ENCODE measurements at places on chromosomes 2 and 18.
A peak's percentile ranks its signal among the peaks of the same experiment; 100 is the strongest.

GRCh38 chr2:53234548-53234903, 533.1 kb upstream of the CHAC2 start:
- no peak for DNase-seq

DNA sequence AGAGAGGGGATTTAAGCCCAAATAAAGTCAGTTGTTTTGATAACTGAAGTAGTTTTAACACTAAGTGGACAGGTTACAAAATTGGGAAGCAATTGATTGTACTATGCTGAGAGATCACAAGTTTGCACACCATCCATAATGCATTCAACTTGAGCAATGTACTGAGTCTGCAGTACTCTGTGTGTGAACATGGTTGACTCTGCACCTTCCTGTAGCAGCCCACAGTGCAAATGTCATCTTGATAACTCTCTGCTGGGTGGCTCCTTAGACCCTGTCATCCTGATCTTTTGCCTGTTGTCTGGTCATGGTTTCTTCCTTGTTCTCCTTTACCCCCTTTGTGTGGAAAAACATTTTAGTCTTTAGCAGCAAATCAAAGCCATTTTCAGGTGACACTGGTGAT, 168.0 kb downstream of the ARHGAP15 start:
- no peak for DNase-seq

GRCh38 chr2:170815746-170816503, 762 bp upstream of the GAD1 start:
- DNase-seq: peak; percentile 84

GRCh38 chr2:190119257-190119656, 56.7 kb upstream of the MSTN start:
- no peak for DNase-seq

DNA sequence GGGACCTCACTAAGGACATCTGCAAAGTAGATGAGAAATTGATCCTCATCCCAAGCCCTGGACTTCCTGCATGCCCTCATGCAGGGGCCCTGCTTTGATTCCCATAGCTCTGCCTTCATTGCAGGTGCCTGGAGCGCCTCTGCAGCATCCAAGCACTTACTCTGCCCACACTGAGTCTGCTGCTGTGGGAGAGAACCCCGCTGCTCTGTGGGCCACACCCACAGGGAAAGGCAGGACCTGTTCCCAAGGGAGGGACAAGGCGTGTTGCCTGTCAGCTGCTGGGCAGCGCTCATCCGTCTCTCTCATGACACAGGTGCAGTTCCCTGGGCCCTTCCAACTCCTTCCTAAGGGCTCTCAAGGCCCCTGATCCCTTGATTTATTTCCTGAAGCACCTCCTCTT, 266.8 kb upstream of the SMIM21 start:
- no peak for DNase-seq

Measured in NCI-H2081 (cell line).